Activated CD4-positive, alpha-beta T cell treated with anti-CD3 and anti-CD28 coated beads, Interleukin-2, Interleukin-4, amounts not matched to agents 100 ng/mL and 50 ng/mL, durations not matched to agents 16 hours and 8 hours (primary cell): ENCODE measurements at places on chromosomes 5 and 9.

GRCh38 chr9:69785757-69786156, 25.9 kb upstream of the PTAR1 start:
- no peak for DNase-seq

DNA sequence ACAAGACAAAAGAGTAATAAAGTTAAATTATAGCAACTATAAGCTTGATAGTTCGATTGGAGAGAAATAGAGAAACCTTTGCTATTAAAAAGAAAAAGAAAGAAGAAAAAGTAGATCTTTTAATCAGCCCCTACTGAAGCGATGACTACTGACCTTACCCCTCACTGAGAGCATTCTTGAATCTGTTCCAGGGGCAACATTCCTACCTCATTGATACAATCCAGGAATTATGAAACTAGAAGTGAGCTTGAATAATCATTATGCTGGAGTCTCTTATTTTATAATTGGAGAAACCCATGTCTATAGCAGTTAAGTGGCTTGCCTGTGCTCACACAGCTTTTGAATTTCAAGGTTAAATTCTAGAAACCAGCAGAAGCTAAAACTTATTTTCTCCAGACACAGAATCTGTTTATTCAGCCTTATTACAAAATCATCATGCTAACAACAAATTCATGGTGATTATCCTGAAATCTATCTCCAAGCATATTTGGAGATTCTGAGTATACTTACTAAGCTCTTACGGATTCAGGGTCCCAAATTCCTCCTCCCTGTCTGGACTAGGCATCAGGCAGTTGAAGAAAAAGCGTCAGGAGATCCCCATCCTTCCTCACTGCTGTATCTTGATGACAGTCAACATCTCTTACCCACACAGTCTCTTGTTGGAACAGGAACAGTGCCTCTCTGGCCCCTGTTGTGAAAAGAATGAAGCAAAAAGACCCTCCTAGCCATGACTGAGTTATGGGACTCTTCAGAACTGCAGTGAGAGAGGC, 547.6 kb upstream of the WWC1 start:
- no peak for DNase-seq

- DNase-seq, result no peak
Observed at GRCh38 chr5:56305001-56305950, 72.1 kb upstream of the ANKRD55 start.

- DNase-seq, result no peak
Observed at GRCh38 chr5:67173959-67174358, 22.6 kb downstream of the CD180 start.

DNA sequence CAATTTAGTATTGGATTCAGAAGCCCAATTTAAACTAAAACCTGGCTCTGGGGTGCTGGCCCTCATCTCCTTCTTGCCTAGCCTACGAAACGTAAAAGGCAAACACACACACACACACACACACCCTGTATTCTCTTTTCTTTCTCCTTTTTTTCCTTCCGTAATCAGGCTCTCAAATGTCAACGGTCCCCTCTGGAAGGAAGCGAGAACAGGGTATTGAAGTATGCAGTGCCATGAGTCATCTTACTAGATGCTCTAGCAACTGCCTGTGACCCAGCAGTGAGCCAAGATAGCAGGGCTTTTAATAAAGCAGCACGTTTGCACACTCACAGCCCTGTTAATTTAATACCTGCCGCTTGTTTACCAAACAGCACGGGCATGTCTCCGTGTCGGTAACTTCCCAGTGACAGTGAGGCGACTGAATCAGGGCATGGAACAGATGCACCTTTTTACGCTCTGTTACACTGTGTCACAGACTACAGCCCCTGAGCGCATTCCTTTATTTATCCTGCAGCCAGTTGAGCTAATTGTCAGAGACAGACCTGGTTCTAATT, 243.8 kb downstream of the BNC2 start:
- no peak for DNase-seq

GRCh38 chr9:84054341-84055010, 73.9 kb downstream of the RMI1 start:
- no peak for DNase-seq
